ENCODE measurements at places on chromosomes 16 and 17.

- no peak for DNase-seq
- no peak overlapping the region for H3K4me3 ChIP-seq
- H3K27ac ChIP-seq: no peak overlapping the region
- no peaks in the 10 kb centered on the region for H3K27me3 ChIP-seq
- peaks cover 3% of the 10 kb centered on the region for H3K4me1 ChIP-seq
These were observed 3.9 kb upstream of the ZNF207 start for GRCh38 chr17:32345951-32346600.

DNA sequence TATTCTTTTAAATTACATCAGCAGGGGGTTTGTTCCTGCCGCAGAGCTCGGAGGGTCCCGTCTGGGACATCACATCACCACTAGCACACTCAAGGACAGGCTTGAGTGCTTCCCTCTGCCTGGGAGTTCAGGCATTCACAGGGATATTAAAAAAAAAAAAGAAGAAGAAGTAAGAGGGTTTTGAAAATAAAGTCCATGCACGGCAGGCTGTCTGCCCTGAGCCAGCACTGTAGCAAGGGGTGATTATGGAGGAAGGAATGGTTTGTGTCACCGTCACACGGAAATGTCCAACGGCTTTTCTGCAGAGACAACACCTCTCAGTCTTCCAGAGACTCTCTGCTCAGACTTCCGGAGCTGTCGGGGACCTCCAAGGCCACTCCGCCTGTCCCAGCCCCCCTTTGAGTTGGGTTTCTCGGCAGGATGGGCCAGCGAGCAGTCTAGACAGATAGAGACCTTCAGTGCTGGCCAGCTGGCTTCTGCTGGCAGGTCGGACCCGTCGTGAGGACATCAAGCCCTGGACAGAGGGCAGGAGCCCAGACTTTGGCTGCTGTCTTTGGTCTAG, 33.6 kb downstream of the MEOX1 start:
- H3K27me3 ChIP-seq: no peaks in the 10 kb centered on the region
- H3K4me3 ChIP-seq: no peak overlapping the region
- no peak overlapping the region for H3K27ac ChIP-seq
- no peaks in the 10 kb centered on the region for H3K4me1 ChIP-seq

GRCh38 chr16:52191531-52192134, 355.3 kb downstream of the TOX3 start:
- H3K27ac ChIP-seq: no peak overlapping the region
- H3K36me3 ChIP-seq: no peaks in the 10 kb centered on the region
- no peaks in the 10 kb centered on the region for H3K27me3 ChIP-seq
- H3K4me1 ChIP-seq: no peaks in the 10 kb centered on the region
- H3K4me3 ChIP-seq: no peak overlapping the region

GRCh38 chr16:4664538-4665418, 28.6 kb upstream of the NUDT16L1 start:
- DNase-seq: no peak
- H3K4me3 ChIP-seq: no peak overlapping the region
- H3K36me3 ChIP-seq: peaks cover 7% of the 10 kb centered on the region
- H3K4me1 ChIP-seq: no peaks in the 10 kb centered on the region

GRCh38 chr16:87474566-87474996, 18.2 kb downstream of the ZCCHC14 start:
- H3K36me3 ChIP-seq: no peaks in the 10 kb centered on the region
- DNase-seq: no peak

GRCh38 chr17:8976638-8977037, 11.1 kb upstream of the PIK3R5 start:
- H3K36me3 ChIP-seq: no peaks in the 10 kb centered on the region
- H3K27ac ChIP-seq: no peak overlapping the region
- H3K27me3 ChIP-seq: no peaks in the 10 kb centered on the region
- no peak overlapping the region for H3K4me3 ChIP-seq
- no peak for DNase-seq

GRCh38 chr16:88494335-88495154, 41.5 kb downstream of the ZFPM1 start:
- no peak overlapping the region for H3K27ac ChIP-seq
- H3K4me3 ChIP-seq: no peak overlapping the region
- no peaks in the 10 kb centered on the region for H3K4me1 ChIP-seq
- no peaks in the 10 kb centered on the region for H3K36me3 ChIP-seq
- no peak for DNase-seq

DNA sequence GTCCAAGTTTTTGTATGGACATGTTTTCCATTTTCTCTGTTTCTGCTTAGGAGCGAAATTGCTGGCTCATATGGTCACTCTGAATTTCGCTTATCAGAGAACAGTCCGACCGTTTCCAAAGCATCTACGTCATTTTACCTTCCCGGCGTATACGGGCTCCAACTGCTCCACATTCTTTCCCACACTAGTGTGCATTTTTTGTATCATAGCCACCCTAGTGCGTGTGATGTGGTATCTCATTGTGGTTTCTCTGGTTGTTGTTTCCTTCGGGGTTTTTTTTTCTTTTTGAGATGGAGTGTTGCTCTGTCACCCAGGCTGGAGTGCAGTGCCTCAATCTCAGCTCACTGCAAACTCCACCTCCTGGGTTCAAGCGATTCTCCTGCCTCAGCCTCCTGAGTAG, 31.0 kb upstream of the BHLHA9 start:
- DNase-seq: no peak
- H3K27me3 ChIP-seq: no peaks in the 10 kb centered on the region
- no peaks in the 10 kb centered on the region for H3K4me1 ChIP-seq
- H3K27ac ChIP-seq: no peak overlapping the region
- no peaks in the 10 kb centered on the region for H3K36me3 ChIP-seq
- H3K4me3 ChIP-seq: no peak overlapping the region

- no peak for DNase-seq
- H3K36me3 ChIP-seq: no peaks in the 10 kb centered on the region
- H3K4me3 ChIP-seq: no peak overlapping the region
- H3K4me1 ChIP-seq: peaks cover 11% of the 10 kb centered on the region
- no peaks in the 10 kb centered on the region for H3K27me3 ChIP-seq
- no peak overlapping the region for H3K27ac ChIP-seq
These were observed 49.4 kb upstream of the CDC42EP4 start for GRCh38 chr17:73360961-73361761.

DNA sequence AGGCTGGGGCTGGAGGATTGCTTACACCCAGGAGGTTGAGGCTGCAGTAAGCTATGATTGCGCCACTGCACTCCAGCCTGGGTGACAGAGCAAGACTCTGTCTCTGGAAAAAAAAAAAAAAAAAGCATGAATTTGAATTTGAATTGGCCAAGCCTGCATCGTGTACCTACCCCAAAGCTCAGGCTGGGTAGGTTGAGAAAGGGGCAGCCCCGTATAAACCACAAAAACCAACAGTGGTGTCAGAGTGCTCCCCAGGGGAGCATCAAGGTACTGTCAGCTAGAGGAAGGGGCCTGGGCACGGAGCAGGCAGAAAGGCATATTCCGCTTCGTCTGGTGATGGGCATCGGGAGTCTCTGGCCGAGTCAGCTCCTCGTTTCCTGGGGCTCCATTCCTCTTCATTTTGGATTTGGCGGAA, 40.9 kb downstream of the RAP1GAP2 start:
- H3K4me3 ChIP-seq: no peak overlapping the region
- H3K36me3 ChIP-seq: no peaks in the 10 kb centered on the region
- no peak overlapping the region for H3K27ac ChIP-seq

GRCh38 chr16:69345923-69346322, 5.7 kb downstream of the TMED6 start:
- no peak for DNase-seq
- H3K27ac ChIP-seq: no peak overlapping the region
- H3K27me3 ChIP-seq: no peaks in the 10 kb centered on the region
- no peak overlapping the region for H3K4me3 ChIP-seq
- H3K36me3 ChIP-seq: peaks cover 17% of the 10 kb centered on the region
- peaks cover 3% of the 10 kb centered on the region for H3K4me1 ChIP-seq

DNA sequence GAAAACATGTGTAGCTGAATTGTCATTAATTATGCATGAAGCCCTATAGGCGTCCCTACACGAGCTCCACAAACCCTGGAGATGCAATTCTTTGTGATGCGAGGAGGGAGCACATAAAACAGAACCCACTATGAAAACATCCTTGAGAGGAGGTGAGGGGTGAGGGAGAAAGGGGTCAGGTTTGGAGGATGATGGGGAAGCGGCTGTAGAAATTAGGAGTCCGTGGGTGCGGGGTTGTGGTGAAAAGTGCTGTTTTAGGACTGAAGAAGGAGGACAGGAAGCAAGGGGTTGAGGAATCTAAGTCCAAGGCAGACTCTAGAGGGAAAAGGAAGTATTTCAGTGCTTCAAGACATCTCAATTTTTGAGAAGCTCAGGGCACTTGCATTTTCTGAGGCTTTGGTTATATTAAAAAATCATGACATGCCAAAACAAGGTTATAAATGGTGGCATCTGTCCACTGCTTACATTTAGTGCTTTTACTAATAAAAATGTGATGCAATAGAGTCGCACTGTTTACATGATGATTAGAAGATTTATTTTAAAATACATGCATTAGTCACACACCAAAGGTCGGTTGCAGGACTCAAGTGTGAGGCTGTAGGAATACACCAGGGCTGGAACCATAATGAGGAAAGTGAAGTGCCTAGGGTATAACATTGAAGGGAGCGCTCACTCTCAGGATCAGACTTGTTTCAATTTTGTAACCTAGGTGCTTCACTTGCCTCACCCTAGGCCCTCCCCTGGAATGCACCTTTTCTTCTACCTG, 379.5 kb downstream of the HS3ST4 start:
- DNase-seq: no peak
- peaks cover 10% of the 10 kb centered on the region for H3K27me3 ChIP-seq
- H3K27ac ChIP-seq: no peak overlapping the region
- H3K4me3 ChIP-seq: no peak overlapping the region
- H3K36me3 ChIP-seq: no peaks in the 10 kb centered on the region

DNA sequence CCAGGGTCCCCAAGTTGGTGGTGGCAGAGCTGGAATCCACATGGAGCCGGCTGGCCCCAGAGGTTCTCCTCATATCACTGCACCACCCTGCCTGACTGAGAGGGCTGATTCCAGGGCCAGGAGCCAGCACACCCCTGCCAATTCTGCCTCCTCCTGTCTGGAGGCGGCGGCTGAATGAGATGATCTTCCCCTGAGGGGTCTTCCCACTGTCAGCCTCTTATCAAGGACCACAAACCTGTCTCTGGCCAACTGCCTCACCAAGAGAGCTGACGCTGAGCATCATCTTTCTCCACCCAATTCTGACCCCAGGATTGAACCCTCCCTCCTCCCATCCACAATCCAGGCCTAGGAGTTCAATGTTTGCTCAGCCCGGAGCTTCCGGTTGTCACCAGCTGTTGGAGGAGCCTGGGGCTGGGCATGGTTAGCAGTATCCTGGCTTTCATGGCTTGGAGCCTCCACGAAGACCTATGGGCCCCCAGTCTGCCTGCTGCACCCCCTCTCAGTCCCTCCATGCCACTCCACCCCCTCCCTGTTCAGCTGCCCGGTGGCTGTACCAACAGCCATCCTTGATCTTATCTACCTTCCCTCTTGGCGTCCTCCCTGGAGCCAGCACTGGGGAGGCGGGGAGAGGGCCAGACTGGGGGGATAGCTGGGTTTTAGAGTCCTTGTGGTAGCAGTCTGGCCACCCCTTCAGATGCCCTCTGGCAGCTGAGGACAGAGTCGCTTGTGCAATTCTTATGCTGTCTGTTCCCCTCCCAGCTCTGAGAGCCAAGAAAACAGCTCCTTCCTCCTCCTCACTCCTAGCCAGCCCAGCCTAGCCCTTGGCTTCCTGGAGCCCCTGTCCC, 25.6 kb downstream of the ABCC3 start:
- peak overlapping the region; percentile 39 for H3K4me3 ChIP-seq
- H3K36me3 ChIP-seq: peaks cover 19% of the 10 kb centered on the region
- peaks cover 76% of the 10 kb centered on the region for H3K4me1 ChIP-seq
- peak; percentile 81 for DNase-seq
- peak overlapping the region; percentile 97 for H3K27ac ChIP-seq
- no peaks in the 10 kb centered on the region for H3K27me3 ChIP-seq

DNA sequence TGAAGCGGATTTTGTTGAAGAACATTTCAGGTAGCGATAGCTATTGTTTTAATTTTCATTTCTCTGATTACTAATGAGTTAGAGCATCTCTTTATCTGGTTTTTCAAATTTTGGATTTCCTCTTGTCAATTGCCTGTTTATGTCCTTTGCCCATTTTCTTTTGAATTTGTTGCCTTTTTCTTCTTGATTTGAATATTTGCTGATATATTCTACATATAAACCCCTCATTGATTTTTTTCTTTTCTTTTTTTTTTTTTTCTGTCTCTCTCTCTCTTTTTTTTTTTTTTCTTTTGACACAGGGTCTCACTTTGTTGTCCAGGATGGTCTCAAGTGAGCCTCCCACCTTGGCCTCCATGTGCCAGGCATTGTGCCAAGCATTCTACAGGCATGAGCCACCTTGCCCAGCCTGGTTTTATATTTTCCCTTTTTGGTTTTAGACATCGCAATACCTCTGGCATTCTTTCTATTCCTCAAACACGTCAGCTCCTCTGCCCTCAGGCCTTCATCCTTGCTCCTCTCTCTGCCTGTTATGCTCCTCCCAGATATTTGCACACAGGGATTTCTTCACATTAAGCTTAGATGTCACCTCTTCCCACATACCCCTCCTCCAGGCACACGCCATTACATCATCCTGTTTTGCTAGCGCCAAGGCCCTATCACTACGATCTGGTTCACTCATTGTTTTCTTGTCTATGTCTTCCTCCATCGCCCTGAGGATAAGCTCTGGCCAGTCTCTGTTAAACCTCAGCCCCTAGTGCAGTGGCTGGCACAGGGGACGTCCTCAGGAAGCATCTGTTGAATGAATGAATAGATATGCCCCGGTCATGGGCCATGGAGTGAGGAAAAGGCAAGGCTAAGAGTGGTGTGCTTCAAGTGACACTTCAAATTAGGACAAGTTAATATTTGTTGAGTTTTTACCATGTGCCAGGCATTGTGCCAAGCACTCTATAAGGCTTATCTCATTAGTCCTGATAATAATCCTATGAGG, 8.6 kb downstream of the SARM1 start:
- H3K4me1 ChIP-seq: peaks cover 26% of the 10 kb centered on the region
- DNase-seq: peak; percentile 80
- H3K4me3 ChIP-seq: no peak overlapping the region
- no peaks in the 10 kb centered on the region for H3K27me3 ChIP-seq
- peak overlapping the region; percentile 86 for H3K27ac ChIP-seq
- H3K36me3 ChIP-seq: no peaks in the 10 kb centered on the region

DNA sequence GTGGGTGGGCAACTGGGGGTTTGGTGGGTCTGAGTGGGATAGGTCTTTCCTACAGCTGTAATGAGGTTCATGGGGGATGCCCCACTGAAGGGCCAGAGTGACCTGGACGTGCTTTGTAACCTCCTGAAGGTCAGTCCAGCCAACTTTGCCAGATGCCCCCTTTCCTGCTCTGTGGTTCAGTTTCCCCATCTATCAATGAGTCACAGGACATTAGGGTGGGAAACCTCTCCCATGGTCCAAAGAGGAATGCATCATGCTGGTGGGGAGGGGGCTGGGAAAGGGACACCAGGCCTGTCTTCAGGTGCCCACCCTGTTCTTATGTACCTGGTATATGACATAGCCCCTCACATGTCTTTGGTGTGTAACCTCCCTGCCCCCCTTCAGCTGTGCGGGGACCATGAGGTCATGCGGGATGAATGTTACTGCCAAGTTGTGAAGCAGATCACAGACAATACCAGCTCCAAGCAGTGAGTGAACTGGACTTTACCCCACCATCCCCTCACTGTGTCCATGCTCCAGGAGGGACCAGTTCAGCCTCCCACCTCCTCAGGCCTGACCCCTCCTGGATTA, 24.0 kb upstream of the ALKBH5 start:
- H3K36me3 ChIP-seq: no peaks in the 10 kb centered on the region
- DNase-seq: no peak
- no peak overlapping the region for H3K27ac ChIP-seq
